ENCODE measurements at places on chromosomes 4 and X.

- no peak for DNase-seq
Measured at GRCh38 chr4:101292214-101292613, 55.1 kb downstream of the PPP3CA start.

GRCh38 chr4:138428611-138429010 lies 186.5 kb upstream of the SLC7A11 start:
- DNase-seq = no peak

DNA sequence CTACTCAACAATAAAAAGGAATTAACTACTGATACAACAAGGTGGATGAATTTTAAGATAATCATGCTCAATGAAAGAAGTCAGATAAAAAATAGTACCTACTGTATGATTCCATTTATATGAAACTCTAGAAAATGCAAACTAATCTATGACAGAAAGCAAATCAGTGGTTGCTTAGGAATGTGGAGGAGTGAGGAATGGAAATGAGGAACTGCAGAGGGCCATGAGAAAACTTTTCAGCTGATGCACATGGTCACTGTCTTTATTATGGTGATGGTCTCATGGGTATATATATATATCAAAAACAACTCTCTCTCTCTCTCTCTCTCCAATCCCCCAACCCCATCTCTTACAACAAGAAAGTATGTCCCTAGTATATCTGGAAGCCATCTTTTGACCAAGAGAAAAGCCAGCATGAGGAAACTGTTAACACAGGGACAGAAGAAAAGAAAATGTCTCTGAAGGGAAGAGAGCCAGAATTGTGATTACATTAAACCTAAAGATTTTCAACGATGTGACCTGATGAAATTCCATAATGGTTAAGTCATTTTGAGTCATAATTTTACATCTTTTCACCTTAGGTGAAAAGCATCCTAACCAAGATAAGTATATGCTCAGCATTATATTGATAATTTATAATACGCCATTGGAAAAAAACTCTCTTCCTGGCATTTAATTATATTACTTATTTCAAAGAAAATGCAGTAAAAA lies 8.5 kb upstream of the NFKB1 start:
- no peak for DNase-seq

DNA sequence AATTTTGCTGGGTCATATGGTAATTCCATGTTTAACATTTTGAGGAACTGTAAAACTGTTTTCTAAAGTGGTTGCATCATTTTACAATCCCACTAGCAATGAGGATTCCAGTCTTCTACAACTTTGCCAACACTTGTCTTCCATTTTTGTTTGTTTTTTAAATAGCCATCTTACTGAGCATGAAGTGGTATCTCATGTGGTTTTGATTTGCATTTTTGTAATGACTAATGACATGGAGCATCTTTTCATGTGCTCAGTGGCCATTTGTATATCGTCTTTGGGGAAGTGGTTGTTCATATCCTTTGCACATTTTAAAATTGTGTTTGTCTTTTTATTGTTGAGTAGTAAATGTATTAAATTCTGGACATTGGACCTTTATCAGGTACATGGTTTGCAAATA lies 94.7 kb downstream of the TMEM131L start:
- DNase-seq = no peak

DNA sequence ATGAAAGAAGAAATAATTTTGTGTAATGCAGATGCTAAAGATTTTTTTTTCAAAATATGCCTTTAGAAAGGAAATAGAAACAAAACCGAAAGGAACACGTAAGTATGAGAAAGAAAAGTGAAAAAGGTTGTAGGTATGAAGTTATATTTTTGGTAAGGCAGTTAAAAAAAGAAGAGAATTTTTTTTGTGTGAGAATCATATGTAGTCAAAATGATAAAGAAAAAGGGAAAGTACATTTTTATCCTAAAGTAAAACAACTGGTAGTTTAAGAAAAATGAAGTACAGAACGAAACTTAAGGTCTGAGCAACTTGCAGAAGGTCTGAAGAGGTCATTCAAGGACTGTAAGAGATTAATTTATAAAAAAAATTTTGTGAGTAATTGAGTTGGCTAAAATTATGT lies 164.0 kb upstream of the TRAM1L1 start:
- DNase-seq = no peak

DNA sequence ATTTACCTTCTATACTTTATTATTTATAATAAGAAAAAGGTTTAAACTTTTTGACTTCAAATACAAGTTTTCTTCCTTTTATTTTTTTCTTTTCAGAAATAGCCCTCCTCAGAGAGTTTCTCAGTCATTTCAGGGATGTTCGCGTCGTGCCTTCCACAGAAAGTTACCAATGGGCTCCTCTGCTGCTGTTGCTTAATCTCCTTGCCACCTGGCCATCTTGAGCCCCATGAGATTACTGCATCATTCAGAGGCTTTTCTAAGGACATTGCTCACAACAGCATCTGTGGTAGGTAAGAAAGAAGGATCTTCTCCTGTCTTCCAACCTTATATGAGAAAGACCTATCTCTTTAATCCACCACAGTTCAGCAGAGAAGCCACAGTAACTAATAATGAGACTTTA lies 1361.9 kb upstream of the ADGRL3 start:
- no peak for DNase-seq

- DNase-seq = no peak
Measured at GRCh38 chrX:2627272-2627867, 63.7 kb upstream of the CD99 start.
